Fibroblast of skin of back (primary cell): ENCODE measurements at places on chromosomes 4 and X.

DNA sequence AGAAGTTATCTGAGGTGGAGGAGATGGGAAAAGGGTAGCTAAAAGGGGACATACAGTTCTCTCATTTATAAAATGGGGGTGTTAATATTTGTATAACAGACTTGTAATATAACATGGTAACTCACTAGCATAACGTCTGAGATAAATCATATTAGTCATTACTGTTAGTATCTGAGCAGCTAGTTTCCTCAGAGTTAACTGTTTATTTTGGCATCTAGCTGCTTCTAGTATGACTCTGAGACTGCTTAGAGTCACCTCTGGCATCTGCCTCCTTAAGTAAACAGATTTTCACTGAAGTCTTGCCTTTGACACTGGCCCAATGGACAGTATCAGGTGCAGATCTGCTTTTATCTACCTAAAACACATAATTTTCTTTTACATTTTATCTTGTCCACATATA is 58.1 kb downstream of the SLC30A9 start:
- DNase-seq = peak; percentile 61

- DNase-seq = no peak
These were observed 22.3 kb upstream of the MAOA start for GRCh38 chrX:43633757-43634156.

DNA sequence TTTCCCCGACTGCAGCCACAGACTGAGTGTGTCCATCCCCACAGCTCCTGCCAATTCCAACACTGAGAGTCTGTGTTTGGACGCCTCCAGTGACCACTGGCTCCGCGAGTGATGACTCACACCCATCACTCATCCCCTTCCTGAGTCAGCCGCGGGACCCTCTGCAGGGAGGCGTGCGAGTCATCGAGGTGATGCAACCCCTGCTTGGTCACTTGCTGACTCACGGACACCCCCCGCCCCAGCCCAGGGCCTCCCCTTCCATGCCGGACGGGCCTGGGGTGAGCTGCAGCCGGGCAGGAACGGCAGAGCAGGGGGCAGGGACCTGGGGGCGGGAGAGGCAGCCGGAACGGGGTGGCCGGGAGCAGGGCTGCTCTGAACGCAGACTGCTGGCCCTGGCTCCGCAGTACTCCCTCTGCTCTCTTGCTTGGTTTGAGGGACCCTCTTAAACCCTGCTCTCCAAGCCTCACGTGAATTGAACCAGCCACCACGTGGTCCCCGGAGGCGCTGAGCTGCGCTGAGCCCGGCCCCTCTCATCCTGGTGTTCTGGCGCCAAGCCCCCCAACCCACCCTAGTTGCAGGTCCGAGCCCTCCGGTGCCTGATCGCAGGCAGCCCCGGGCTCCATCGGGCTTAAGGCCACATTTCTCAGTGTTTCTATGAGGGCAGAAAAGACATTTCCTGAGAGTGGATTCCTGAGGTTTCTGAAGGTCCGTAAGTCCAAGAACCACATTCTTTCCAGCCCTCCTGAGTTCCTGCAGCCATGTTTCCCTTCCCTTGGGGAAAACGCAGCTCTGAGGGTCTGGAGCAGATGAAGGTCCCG is 32.4 kb downstream of the FGFRL1 start:
- peak; percentile 99 for DNase-seq

DNA sequence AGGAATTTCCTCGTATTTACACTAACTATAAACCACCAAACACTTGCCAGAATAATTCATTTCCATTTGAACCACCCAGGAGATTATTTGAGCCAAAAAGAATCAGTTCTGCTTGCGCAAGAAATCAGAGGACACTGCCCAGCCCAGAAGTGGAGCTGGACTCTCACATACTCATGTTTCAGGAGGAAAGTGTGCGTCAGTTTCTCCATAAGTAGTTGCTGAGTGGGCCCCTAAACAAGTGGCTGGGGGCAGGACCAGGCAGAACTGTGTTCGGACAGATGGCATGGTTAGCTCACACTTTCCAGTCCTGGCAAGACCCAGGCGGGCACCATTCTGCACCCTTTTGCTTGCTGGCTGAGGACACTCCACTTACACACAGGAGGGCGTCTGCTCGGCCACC is 38.8 kb downstream of the BTC start:
- DNase-seq = no peak

DNA sequence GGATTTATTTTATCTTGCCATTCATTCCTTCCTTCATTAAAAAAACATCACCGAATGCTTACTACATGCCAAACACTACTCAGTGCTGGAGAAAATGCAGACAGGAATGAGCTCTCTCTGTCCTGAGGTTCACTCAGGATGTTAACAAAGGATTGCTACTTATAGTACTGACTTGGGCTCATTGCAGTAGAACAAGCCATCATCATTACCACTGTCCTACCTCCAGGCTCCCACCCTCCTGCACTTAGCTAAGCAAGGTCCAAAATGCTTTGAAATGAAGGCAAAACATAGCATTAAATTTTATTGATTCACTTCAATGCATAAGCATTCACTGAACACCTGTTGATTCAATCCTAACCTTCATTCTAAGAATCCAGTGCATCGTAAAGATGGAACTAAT is 159.8 kb upstream of the RADX start:
- no peak for DNase-seq

DNA sequence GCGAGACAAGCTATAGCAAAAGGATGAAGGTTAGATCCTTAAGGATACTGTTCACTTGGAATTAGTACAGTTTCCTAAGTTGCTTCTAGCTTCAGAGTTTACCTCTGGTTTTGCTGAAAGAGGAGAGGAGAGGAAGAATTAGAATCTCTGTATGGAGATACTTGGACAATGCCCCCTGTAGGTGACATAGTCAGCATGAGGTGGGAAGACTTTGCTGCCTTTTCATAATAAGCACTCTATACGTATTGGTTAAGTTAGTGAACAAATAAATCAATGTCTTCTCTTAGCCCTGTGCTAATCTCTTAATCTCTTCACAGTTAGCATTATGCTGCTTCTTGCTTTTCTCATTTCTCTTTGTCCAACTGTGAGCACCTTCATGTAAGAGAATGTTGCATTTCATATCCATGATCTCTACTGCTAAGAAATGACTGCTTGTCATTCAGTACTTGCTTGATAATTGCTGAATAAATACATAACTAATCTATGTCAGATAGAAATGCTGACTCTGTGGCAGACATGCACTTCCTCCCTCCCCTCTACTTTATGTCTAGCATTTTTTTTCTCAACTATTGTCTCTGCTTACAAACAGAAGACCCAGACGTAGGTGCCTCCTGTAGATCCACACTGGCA is 527.2 kb downstream of the GBA3 start:
- DNase-seq = no peak

- peak; percentile 15 for DNase-seq
These were observed 42.7 kb downstream of the ASMT start for GRCh38 chrX:1657367-1658070.

GRCh38 chr4:10456595-10457254 is 501 bp downstream of the ZNF518B start:
- DNase-seq = peak; percentile 75
